ENCODE measurements at places on chromosomes 6 and 20.

GRCh38 chr6:113464536-113464935, 392.6 kb upstream of the MARCKS start:
- DNase-seq: no peak

- no peak for DNase-seq
Measured at GRCh38 chr20:60851826-60852704, 400.0 kb upstream of the CDH4 start.

DNA sequence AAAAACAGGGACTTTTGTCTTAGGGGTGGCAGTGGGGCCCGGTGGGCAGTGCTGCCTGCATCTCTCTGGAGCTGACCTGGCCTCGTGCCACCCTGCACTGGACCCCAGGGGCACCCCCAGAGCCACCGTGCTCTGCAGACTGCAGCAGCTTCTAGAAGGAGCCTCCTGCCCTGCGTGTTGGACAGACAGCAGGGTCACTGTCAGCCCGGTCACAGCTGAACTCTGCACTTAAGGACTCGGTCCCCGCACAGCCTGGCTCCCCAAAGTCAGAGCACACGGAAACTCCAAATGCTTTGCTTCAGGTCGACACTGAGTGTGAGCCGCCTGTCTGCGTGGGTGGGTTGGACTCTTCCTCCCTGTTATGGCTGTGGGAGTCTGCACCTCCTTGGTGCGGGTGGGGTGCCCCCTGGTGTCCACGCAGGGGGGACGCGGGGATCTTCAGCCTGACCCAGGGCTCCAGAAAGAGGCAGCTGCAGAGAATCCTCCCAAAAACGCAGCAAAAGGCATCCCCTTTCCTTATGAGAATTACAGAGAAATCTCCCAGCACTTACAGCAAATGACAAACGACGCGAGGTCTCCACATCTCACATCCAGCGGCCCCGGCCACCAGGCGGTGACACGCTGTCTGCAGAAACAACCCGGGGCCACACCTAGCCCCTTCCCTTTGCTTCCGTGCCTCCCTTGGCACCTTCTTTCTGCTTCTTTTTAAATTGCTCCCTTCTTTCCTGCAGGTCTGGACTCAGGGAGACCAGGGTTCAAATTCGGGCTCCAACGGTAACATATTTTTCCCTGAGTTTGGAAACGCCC, 36.3 kb upstream of the DACT2 start:
- DNase-seq: no peak

GRCh38 chr6:37492236-37492972, 7.3 kb downstream of the CCDC167 start:
- peak; percentile 44 for DNase-seq

DNA sequence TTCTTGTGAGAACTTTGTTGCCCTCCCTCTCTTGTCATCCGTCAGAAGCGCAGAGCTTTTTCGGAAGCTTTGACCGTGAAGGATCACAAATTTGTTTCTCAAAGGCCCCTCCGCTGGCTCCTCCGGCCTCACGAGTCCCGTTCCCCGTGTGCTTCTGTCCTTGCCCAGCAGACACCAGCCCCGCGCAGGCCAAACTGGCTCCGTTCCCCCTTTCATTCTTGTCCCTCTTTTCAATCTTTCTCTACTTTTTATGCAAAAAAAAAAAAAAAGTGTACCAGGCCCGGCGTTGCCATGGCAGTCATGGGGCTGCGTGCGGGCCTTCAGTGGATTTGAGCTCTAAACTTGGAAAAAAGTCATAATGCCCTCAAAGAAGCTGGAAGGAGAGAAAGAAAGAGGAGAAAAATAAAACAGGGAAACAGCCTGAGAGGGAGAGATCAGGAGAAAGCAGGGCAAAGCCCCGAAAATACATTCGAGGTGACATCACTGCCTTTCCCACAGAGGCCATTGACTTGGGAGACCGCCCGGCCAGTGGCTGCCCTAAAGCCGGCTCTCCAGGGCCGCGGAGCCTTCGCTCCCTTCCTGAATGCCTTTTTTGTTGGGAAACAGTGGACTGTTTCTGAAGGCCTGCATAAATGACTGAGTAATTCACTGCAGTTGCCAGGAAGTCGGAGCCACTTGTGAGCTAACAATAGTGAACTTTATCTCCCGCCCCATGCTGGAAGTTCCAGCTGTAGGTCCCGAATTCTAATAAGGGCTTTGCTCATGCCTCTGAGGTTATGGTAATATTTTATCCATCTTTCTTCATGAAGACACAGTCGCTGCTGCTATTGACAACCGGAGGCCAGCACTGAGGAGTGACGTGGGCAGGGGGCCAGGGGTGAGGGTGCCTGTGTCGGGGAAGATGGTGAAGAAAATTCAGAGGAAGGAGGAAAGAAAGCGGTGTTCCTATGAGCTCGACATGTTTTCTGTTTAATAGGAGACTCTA, 670.9 kb downstream of the QKI start:
- DNase-seq: no peak

GRCh38 chr6:1390133-1390945, 963 bp downstream of the FOXF2 start:
- DNase-seq: no peak

DNA sequence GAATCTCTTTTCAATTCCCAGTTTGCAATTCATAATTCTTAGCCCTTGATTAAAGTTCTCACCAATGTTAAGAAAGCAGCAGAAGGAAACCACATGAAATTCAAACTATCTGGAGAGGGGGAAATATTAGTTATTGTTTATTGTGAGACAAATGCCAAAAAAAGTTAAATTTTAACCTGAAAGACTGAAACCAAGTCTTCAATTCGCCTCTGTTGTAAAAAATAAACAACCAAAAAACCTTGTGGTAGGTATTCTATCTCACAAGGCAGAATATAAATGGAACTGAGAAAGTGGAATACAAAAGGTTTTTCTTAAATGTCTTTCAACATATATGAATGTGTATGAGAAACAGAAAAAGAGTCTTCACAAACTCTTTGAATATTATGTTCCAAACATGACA, 24.8 kb downstream of the TMX4 start:
- no peak for DNase-seq

GRCh38 chr6:135129136-135129856, 51.8 kb upstream of the MYB start:
- no peak for DNase-seq

DNA sequence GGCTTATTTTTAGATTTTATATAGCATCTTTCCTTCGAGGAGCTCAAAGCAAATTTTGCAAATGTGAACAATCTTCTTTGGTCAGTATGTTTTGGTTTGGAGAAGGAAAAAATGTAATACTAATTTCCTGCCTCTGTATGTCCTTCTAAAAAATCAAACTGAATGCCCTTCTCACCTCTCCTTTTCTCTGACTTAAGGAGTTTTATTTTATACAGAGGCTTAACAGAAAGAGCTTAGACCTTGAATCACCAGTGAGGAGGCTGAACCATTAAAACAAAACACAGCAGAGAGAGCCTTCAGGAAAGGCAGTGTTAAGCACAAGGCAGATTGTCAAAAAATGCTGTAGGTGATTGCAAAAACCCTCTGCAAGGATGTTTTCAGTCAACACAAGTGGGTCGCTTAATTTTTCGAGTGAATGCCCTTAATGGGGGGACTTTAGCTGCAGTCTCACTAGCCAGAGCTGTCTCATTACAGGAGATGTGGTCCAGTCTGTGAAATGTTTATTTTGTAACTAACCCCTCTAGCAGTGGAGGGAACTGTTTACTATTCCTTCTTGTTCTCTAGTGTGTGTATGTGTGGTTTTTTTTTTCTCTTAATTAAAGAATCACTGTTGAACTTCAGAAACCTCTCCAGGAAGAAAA, 481.3 kb upstream of the CITED2 start:
- DNase-seq: no peak

DNA sequence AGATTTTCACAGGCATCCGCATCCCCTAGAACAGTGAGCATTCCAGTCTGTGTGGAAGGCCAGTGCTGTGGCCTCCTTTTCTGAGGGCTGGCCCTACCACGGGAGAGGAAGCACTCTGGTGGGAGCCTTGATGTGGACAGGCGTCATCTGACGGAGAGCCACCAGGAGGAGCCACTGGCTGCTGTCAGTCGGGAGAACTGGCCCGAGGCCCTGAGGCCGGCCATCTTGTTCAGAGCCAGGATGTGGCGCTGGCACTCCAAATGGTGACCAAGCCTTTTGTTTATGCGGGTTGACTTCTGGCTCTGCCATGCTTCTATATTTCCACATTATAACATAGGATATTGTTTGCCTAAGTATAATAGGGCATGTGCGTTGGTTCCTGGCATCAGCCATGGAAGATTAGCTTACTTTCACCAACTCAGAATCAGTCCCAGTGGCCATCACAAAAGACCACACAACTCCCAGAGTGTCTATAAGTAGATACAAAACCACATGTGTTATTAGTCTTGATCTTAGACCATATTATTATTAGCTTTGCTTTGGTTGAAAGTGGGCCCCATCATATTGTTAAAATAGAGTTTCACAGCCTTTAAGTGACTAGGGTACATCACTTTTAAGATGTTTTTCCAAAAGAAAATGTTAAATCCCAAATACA, 273.9 kb upstream of the TAB2 start:
- DNase-seq: no peak

DNA sequence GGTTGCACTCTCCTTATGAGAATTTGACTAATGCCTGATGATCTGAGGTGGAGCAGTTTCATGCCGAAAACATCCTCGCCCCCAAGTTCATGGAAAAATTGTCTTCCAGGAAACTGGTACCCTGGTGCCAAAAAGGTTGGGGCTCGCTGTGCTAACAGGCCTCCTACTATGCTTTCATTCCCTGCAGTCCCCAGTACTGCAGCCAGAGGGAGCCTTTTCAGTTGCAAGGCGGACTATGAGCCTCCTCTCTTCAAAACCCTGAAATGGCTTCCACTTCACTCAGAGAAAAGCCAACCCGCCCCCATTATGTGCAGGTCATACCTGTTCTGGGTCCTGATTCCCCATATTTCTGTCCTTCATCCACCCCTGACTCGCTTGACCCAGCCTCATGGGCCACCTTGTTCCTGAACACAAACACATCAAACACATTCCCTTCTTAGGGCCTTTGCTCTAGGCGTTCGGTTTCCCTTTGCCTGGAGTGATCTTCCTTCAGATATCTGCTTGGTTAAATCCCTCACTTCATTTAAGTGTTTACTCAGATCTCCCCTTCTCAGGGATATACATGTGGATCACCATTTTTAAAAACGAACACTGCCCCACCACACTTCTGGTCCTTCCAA, 173.7 kb downstream of the PHACTR1 start:
- DNase-seq: no peak

- no peak for DNase-seq
Measured at GRCh38 chr6:133358574-133359150, 117.5 kb downstream of the EYA4 start.

DNA sequence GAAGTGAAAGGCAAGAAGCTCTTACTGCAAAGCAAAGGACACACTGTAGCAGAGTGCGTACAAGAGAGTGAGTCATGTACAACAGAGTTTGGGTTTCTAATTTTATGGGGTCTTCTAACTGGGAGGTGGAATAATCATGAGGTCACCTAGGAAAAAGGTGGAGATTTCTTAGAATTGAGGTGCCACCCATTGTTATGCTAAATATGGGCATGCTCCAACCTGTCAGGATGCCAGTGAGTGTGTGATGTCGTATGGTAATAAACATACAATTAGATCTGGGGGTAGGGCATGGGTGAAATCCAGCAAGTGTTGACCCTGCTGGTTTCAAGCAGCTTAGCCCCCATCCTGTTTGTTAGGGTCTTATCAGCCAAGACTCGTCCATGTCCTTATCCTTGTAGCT, 46.6 kb downstream of the OR2B6 start:
- no peak for DNase-seq

GRCh38 chr20:24782301-24782700, 166.8 kb upstream of the CST7 start:
- no peak for DNase-seq

DNA sequence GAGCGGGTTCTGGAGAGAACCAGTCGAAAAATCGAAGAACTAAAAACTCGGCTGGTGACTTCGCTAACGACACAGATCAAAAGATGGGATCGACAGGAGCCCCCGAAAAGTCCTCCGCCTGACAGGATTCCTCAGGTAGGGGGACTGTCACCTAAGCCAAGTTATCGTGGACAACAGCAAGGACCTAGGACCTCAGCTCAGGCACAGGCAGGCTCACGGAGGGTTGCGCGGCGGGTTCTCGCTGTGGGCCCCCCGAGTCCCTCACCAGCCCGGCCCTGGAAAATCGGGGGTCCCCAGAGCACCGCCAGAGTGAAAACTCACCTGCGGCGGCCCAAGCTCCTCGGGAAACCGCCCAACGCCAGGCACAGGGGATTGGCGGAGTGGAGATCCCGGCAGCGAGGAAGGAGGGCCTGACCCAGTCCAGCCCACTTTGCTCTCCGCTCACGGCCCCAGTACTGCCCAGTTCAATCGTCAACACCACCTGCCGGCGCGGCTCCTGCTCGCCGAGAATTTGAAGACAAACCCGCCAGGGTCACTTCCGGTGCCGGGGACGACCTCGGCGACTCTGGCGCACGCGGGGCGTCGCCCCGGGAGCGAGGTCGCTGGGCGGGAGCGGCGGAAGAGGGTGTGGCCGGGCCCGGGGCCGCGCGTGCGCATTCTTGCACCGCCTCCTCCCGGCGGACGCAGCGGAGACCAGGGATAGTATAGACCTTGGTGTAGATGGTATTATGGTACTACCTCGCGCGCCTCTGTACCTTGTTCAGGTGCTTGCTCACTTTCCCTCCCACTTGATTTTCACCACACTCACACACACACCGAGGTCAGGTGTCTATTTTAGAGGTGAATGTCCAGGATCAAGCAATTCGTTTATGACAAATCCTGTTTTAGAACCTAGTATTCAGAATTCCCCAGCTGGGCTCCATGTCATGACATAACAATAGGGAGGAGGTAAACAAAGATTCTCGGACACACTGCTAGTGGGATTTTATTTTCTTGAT, at the start of gene KATNA1:
Gene KATNA1, minus strand, starts transcription at position 567 of the 998 bp plus-strand sequence. CDS start 10,167 bp downstream, outside the sequence.
- peak; percentile 74 for DNase-seq

Measured in NCI-H2107 (cell line).